ENCODE measurements at places on chromosomes 7 and 10. TPM values are rescaled to one million over a fixed set of nuclear protein-coding genes. Genes with fewer than 3 reads are reported as not detected.

DNA sequence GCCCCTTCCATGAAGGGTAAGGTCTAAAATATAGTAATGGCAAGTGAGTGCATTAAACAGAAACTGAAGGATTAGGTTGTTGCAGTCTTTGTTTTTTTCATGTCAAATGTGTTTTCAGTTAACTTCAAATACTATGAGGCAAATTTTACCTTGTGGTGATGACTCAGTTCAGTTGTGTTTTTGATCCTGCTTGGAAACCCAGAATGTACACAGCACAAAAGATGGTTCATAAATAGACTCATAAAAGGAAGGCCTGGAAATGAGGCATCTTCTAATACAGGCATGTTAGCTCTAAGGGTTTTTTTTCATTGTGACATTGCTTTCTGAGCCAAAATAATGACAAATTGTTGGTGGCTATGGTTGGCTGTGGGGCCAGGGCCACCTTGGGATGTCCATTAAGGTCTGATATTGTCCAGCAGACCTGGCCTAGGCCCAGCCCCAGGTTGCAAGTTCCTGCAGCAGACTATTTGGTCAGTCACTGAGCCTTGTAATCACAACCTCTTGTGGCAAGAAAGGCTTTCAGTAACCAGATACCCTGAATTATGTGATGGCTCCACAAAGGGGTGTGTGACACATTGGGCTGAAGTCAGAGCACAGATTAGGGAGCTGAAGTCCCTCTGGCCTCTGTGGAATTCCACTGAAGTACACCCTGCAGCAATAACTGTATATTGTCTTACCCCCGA lies 69.0 kb upstream of the SAMD8 start:
- DNase-seq: no peak

The HTR7 gene
- 0.63 TPM for polyA plus RNA-seq

The HOXA3 gene
- polyA plus RNA-seq: 42.6 TPM

The ECHDC3 gene
- 9.4 TPM for polyA plus RNA-seq

The GFRA1 gene
- 25.9 TPM for polyA plus RNA-seq

The FAM25G gene
- polyA plus RNA-seq: not detected

All from right renal pelvis (tissue), 4 donors.